ENCODE measurements at places on chromosomes 6 and 20. TPM values are rescaled to one million over a fixed set of nuclear protein-coding genes. Genes with fewer than 3 reads are reported as not detected.

GRCh38 chr6:144482142-144482541 lies 197.0 kb downstream of the UTRN start:
- no peak overlapping the region for H3K27ac ChIP-seq
- no peaks in the 10 kb centered on the region for H3K27me3 ChIP-seq
- no peak overlapping the region for H3K4me3 ChIP-seq

The FOXS1 gene
- total RNA-seq = not detected

DNA sequence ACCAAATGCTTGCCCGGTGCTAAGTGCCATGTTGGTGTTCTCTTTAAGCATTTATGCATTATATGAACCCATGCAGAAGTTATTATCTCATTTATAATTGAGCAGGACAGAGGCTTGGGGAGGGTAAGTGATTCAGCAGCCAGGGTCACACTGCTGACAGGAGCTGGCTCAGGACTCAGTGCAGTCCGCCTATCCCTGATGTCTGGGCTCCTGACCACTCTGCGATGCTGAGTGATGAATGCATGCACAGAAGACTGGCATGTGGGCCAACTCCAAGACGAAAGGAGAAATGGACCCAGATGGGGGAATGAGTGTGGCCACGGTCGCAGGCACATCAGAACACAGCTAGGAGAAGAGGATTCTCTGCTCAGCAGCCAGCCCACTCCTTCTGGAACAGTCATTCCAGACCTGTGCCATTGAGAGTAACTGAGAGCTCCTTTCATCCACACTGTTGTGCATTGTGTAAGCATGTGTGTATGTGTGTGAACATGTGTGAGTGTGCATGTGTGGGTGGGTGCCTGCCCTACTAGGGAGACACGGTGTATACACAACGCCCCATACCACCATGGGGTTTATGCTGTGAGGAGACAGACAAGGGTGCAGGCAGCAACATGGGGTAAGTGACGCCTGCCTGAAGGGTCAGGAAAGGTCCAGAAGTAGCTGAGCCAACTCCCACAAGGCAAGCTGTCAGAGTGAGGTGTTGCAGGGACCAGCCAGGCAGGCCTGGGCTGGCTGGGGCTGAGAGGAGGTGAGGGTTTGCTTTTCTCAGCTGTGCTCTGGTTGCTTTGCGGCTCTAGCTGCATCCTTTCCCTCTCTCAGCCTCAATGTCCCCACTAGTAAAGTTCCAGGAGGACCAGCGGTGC lies 97.8 kb upstream of the PMEPA1 start:
- H3K27me3 ChIP-seq = no peaks in the 10 kb centered on the region
- H3K27ac ChIP-seq = no peak overlapping the region
- H3K4me1 ChIP-seq = no peaks in the 10 kb centered on the region
- H3K4me3 ChIP-seq = no peak overlapping the region

DNA sequence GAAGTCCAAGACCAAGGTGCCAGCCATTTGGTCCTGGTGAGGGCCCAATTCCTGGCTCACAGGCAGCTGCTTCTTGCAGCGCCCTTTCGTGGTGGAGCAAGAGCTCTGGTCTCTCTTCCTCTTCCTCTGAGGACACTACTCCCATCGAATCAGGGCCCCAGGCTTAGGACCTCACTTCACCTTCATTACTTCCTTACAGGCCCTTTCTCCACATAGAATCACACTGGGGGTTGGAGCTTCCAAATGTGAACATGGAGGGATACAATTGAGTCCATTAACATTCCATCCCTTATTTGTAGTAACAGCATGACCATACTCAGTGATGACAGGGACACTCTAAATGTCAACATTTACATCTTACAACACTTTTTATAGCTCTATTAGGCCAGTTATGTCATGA lies 2.3 kb downstream of the RAMACL start:
- H3K27ac ChIP-seq = no peak overlapping the region
- H3K4me1 ChIP-seq = peaks cover 7% of the 10 kb centered on the region
- no peak overlapping the region for H3K4me3 ChIP-seq
- no peaks in the 10 kb centered on the region for H3K36me3 ChIP-seq
- no peak for DNase-seq

The MOCS1 gene
- total RNA-seq = 0.76 TPM

The FKBP1C gene
- 0.71 TPM for total RNA-seq

DNA sequence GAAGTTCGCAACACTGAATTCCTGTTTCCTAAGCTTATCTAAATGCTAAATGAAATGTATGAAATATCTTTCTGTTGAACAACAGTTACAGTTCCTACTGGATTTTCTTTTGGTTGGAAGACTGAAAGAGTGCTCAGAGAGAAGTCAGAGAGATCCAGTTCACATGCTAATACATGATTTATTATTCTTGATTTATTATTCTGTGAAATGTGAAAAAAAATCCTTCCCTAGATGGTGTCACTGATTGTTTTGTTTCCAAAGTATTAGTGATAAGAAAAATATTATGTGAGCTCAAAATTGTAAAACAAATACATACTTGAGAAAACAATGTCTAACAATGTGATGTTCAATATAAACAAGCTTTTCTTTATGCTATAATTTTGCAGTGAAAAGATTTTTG lies 42.1 kb downstream of the ADGRG6 start:
- no peak for DNase-seq
- no peak overlapping the region for H3K27ac ChIP-seq
- no peaks in the 10 kb centered on the region for H3K4me1 ChIP-seq
- no peak overlapping the region for H3K4me3 ChIP-seq
- no peaks in the 10 kb centered on the region for H3K36me3 ChIP-seq

- no peak overlapping the region for H3K4me3 ChIP-seq
- peaks cover 3% of the 10 kb centered on the region for H3K4me1 ChIP-seq
- DNase-seq = no peak
- H3K27ac ChIP-seq = no peak overlapping the region
- H3K36me3 ChIP-seq = no peaks in the 10 kb centered on the region
- H3K27me3 ChIP-seq = no peaks in the 10 kb centered on the region
Measured at GRCh38 chr6:157304899-157305663, 18.2 kb downstream of the TMEM242 start.

GRCh38 chr6:151763938-151764680 lies 43.4 kb upstream of the ESR1 start:
- H3K4me3 ChIP-seq = peak overlapping the region; percentile 13
- no peaks in the 10 kb centered on the region for H3K36me3 ChIP-seq
- H3K27ac ChIP-seq = no peak overlapping the region
- peak; percentile 56 for DNase-seq
- no peaks in the 10 kb centered on the region for H3K27me3 ChIP-seq

The CPNE5 gene
- total RNA-seq = 1.5 TPM

The MKKS gene
- total RNA-seq = 7.1 TPM

GRCh38 chr20:57633945-57634491 lies 13.8 kb upstream of the ZBP1 start:
- no peak overlapping the region for H3K27ac ChIP-seq
- peaks cover 44% of the 10 kb centered on the region for H3K4me1 ChIP-seq
- H3K4me3 ChIP-seq = no peak overlapping the region
- peaks cover 18% of the 10 kb centered on the region for H3K36me3 ChIP-seq

DNA sequence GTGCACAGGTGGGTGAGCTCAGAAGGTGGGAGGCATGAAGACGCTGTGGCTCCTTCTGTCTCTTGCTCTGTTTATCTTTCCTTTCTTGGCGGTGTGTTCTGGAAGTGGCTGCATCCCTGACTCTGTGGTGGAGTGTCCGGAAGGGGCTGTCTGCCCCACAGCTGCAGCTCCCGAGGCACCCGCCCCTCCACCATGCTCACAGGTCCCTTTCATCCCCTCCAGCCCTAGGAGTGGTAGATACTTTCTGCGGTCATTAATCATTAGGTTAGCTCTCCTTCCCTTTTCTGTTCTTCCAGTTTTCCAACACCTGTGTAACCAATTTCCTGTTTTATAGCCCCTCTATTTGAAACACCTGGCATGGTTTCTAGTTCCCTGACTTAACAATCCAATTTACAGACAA lies 65.6 kb downstream of the GJA10 start:
- H3K4me3 ChIP-seq = no peak overlapping the region
- no peaks in the 10 kb centered on the region for H3K27me3 ChIP-seq
- H3K4me1 ChIP-seq = peaks cover 81% of the 10 kb centered on the region
- no peak for DNase-seq

DNA sequence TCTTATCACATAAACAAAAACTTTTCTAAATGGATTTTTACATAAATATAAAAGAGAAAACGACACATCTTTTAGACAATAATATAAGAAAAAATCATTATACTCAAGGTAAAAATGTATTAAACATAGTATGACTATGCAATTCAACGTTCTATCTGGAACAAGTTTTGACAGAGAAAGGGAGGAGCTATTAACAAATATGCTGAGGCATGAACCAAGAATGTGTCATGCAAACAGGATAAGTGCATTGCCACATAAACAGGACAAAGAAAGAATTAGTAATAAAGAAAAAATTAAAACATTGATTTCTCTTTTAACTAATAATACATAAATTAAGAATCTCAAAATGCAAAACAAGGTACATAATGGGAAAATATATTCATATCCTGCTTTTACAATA lies 1353.4 kb upstream of the GJE1 start:
- no peak overlapping the region for H3K27ac ChIP-seq
- peaks cover 6% of the 10 kb centered on the region for H3K4me1 ChIP-seq
- peaks cover 8% of the 10 kb centered on the region for H3K27me3 ChIP-seq
- no peak for DNase-seq
- no peaks in the 10 kb centered on the region for H3K36me3 ChIP-seq
- H3K4me3 ChIP-seq = no peak overlapping the region

DNA sequence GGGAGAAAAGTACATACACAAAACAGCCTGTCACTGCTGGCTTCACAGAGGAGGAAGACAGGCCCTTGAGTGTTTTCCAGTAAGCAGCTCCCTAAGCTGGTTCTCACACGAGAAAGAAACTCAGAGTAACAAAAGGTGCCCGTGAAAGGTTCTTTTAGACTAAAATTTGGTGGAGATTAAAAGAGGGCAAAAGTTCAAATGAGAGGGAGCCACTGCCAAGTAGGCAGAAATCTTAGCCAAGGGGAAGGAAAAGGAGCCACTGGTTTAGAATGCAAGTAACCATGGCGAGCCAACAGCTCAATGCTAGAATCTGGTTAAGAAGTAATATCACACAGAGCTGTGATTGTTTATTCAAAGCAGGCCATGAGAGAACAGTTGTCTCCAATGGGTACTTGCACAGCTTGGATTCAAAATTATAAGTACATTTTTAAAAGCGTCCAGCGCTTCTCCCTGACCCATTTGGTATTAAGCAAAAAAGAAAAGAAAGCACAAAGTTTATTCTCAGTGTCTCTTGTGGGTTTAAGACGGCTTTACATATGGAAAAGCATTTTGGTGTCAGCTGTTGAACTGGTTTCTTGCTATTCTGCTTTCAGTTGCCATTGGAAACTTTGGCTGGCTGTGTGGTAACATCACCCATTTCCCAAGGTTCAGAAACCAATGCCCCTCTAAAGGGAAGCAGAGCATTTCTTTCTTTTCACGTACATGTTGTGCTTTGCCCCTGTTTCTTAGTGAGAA lies 648.5 kb downstream of the RNF144B start:
- H3K4me1 ChIP-seq = no peaks in the 10 kb centered on the region
- DNase-seq = no peak
- H3K4me3 ChIP-seq = no peak overlapping the region
- H3K36me3 ChIP-seq = no peaks in the 10 kb centered on the region
- no peak overlapping the region for H3K27ac ChIP-seq

- H3K27me3 ChIP-seq = no peaks in the 10 kb centered on the region
- peak; percentile 66 for DNase-seq
- no peaks in the 10 kb centered on the region for H3K36me3 ChIP-seq
- no peak overlapping the region for H3K4me3 ChIP-seq
Measured at GRCh38 chr6:36757206-36757605, 59.6 kb downstream of the RAB44 start.

The ZNF343 gene
- total RNA-seq = 6.8 TPM

GRCh38 chr6:162974685-162975084 lies 246.9 kb downstream of the PACRG start:
- H3K4me3 ChIP-seq = no peak overlapping the region
- H3K36me3 ChIP-seq = no peaks in the 10 kb centered on the region
- H3K27ac ChIP-seq = no peak overlapping the region
- DNase-seq = no peak
- H3K4me1 ChIP-seq = no peaks in the 10 kb centered on the region
- no peaks in the 10 kb centered on the region for H3K27me3 ChIP-seq

DNA sequence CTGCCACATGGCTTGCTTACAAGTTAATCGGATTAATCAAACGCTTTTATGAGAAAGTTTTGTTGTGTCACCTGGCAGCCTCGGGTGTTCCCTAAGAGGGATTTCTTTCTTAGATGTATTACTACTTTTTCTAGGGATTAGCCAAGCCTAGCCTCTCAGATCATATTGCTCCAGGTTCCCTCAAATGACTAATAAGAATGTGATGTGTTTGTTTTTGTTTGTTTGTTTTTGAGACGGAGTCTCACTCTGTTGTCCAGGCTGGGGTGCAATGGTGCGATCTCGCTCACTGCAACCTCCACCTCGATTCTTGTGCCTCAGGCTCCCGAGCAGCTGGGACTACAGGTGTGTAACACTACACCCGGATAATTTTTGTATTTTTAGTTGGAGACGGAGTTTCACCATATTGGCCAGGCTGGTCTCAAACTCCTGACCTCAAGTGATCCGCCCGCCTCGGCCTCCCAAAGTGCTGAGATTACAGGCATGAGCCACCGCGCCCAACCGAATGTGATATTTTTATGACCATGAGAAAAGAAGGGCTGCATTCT lies 977 bp downstream of the HMGN4 start:
- H3K4me1 ChIP-seq = peaks cover 65% of the 10 kb centered on the region
- H3K27ac ChIP-seq = peak overlapping the region; percentile 97
- H3K27me3 ChIP-seq = peaks cover 2% of the 10 kb centered on the region
- H3K4me3 ChIP-seq = peak overlapping the region; percentile 84
- peaks cover 30% of the 10 kb centered on the region for H3K36me3 ChIP-seq

The CAP2 gene
- total RNA-seq = not detected

The AIG1 gene
- 16.1 TPM for total RNA-seq

GRCh38 chr6:151639750-151640149 lies 145.9 kb downstream of the CCDC170 start:
- no peak overlapping the region for H3K27ac ChIP-seq
- H3K27me3 ChIP-seq = peaks cover 20% of the 10 kb centered on the region
- H3K36me3 ChIP-seq = no peaks in the 10 kb centered on the region
- no peaks in the 10 kb centered on the region for H3K4me1 ChIP-seq
- DNase-seq = no peak
- H3K4me3 ChIP-seq = no peak overlapping the region

The SLC22A3 gene
- not detected for total RNA-seq

- DNase-seq = no peak
- no peak overlapping the region for H3K4me3 ChIP-seq
- H3K4me1 ChIP-seq = no peaks in the 10 kb centered on the region
- no peaks in the 10 kb centered on the region for H3K27me3 ChIP-seq
Measured at GRCh38 chr20:8646033-8646441, 422.9 kb upstream of the PLCB4 start.

All from activated CD4-positive, alpha-beta memory T cell treated with anti-CD3 and anti-CD28 coated beads for 36 hours (primary cell).